Cardiac septum (tissue), 1 donor: ENCODE measurements at places on chromosomes 4 and X. TPM values are rescaled to one million over a fixed set of nuclear protein-coding genes. Genes with fewer than 3 reads are reported as not detected.

GRCh38 chr4:38366997-38367396 is 297.0 kb upstream of the KLF3 start:
- DNase-seq, result no peak

DNA sequence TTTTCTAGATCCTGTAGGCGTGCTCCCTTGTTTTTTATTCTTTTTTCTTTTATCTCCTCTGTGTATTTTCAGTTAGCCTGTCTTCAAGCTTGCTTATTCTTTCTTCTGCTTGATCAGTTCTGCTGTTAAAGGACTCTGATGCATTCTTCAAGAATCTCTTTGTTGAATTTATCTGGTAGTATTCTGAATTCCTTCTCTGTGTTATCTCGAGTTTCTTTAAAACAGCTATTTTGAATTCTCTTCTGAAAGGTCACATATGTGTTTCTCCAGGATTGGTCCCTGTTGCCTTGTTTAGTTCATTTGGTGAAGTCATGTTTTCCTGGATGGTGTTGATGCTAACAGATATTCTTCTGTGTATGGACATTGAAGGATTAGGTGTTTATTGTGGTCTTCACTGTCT is 15.3 kb downstream of the RAB33B start:
- DNase-seq, result no peak

The VCX2 gene
- total RNA-seq, result not detected

The LRRC66 gene
- 0.86 TPM for total RNA-seq

- no peak for DNase-seq
These were observed 86.4 kb downstream of the SMIM20 start for GRCh38 chr4:26000274-26000950.

DNA sequence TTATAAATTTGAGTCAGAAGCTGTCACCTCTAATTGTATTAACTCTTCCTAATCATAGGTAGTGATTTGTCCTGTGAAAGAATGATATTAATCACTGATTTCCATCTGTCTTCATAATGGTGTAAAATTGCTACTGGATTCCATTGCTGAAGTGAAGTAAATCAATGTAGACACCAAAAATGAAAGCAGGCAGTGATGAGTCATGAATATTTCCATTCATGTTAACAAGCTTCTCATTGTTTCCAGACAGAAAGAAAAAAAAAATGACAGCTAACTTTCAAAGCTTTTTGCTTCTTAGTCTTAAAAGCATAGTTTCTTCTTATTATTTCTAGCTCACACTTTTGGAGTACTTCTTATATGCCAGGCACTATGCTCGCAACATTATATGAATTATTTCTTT is 21.5 kb downstream of the FAM114A1 start:
- no peak for DNase-seq

DNA sequence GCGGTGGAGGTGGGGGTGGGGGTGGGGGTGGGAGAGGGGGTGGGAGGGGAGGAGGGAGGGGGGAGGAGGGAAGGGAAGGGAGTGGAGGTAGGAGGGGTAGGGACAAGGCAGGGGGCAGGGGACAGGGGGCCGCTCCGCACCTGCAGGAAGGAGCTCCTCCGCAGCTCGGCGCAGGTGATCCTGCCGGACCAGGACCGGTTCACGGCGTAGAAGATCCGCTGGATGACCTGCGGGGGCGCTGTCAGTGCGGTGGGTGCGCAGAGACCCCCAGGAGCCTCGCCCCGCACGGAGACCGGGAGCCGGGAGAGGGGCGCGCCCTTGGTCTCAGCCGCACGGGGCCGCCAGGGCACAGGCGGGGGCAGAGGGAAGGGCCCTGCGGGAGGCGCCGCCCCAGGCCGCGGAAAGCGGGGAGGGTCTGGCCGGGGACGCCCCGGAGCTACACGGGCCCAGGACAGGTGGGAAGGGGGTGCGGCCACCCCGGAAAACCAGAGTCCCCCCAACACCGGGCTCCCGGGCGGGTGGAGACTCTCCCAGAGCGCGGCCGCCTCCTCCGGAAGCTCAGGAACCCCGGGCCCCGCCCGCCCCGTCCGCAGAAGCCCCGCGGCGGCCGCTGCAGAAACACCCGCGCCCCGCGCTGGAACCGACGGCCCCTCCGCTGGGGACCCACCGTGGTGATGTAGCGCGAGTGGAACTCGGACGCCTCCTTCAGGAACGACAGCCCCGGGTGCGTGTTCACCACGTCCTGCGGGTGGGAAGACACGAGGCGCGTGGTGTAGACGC is 27.6 kb upstream of the GTPBP6 start:
- peak; percentile 65 for DNase-seq

The PAK3 gene
- 0.78 TPM for total RNA-seq

DNA sequence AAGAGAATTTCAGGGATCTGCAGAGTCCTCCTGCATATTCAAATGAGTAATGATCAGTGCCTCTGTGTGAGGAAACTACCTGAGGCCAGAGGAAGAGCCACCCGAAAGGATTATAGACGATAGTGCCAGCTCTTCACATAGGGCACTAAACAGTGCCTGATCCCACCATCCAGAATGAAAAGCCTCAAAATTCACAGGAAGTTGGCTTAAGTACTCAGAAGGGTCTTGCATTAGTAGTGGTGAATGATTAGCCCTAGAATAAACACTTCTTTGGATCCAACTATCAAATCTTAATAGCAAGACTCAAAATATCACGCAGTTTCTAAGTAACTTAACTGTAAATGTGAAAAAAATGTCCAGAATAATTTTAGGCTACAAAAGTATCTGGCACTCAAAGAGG is 324.4 kb downstream of the ZNF674 start:
- DNase-seq, result no peak

DNA sequence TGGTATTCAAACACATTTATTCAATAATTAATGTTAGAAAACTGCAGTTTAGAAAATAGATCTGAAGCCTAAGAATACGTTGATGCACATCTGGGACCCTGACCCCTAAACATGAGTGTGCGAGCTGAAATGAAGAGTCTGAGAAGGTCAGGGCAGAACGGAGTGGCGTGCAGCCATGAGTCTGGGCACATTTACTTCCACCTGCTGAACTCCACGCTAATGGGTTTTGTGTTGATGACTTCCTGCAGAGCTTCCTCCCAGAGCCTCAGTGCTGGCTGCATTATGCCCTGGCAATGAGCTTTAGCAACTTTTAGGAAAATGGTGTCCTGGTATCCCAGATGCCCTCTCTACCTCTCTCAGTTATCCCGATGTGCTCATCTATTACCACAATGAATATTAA is 53.1 kb downstream of the FAM114A1 start:
- no peak for DNase-seq

- no peak for DNase-seq
These were observed 21.1 kb upstream of the HSFX4 start for GRCh38 chrX:149908308-149908707.

DNA sequence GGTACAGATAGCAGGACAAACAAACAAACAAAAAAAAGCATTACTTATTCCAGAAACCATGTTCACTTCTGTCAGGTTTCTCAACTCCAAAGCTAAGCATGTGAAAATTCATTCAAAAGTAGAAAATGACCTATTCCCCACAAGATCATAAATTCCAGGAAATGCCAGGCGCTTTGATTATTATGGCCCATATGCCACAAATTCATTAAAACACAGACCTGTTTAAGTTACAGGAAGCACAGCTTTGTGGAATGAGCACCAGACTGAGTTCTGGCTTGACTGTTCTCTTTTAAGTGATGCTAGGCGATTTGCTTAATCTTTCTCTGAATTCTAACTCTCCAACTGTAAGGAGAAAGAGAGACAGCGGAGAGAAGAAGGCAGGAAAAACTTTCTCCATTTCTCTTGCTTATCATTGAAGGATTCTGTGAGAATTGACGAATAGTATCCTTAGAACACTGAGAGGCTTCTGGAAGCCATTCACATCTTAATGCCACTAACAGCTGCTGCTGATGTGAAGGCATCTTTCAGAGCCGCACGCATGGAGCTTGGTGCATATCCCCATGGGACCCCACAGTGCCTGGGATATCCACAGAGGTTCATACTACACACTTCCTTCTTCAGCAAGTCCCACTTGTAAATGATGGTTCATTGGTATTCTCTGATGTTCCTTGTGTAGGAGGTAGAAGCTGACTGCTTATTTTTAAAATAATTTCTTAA is 138.0 kb downstream of the ZNF674 start:
- no peak for DNase-seq

DNA sequence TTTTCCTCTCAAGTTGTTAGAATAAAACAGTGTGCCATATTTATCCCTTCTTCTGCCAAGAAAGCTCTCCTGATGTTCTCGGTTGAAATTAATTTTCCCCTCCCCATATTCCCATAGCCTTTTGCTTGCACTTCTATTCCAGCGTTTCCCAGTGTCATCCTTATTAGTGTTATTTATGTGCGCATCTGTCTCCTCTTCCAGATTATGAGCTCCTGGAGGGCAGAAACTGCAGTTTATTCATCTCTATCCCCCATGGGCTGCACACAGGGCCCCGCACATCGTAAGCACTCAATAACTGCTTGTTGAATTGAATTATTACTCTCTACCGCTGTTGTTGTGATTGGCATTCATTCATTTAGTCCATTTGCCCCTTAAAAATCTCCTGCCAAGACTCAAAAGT is 149.4 kb downstream of the SOX3 start:
- no peak for DNase-seq

GRCh38 chrX:39808471-39808917 is 289.3 kb downstream of the BCOR start:
- no peak for DNase-seq

- DNase-seq, result no peak
These were observed 108.0 kb upstream of the TLL1 start for GRCh38 chr4:165765053-165765452.

GRCh38 chr4:17182888-17183287 is 284.4 kb upstream of the LDB2 start:
- no peak for DNase-seq

DNA sequence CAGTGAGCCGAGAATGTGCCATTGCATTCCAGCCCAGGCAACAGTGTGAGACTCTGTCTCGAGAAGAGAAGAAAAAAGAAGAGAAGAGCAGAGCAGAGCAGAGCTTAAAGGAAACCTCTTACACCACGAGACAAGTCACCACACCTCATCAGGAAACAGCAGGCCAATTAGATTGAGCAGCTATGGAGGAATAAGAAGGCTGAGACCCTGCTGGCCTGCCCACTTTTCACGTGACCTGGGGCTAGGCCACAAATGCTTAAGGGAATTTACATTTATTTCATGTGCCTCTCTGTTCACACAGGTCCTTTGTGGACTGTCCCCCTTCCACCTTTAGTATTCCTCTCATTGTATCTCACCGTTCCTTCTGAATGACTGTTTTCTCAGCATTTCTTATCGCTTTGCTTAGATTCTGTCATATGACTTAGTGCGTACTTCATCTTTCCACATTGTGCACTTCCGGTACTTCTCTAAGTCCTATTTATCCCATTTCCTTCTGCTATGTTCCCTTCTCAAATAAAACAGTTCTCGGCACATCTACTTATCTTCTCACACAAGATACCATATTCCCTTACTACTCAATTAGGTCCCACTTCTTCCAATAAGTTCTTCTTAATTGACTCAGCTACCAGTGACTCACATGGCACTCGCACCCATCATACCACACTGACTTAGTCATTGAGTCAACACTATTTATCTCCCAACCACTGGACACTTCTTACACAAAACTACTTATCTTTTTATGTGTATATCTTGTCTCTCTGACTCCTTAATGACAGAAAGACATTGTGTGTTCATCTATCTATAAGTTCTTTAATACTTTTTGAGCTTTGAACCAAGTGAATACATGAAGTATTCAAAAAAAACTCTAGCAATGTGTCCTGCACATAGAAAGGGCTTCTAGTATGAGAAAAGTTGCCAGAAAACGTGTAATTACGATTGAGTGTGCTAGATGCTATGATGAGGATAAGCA is 11.0 kb downstream of the CUL4B start:
- DNase-seq, result no peak

The CCDC120 gene
- 1.7 TPM for total RNA-seq

- no peak for DNase-seq
These were observed 857.5 kb upstream of the FTHL17 start for GRCh38 chrX:31929366-31929765.

The RHOXF1 gene
- total RNA-seq, result not detected

DNA sequence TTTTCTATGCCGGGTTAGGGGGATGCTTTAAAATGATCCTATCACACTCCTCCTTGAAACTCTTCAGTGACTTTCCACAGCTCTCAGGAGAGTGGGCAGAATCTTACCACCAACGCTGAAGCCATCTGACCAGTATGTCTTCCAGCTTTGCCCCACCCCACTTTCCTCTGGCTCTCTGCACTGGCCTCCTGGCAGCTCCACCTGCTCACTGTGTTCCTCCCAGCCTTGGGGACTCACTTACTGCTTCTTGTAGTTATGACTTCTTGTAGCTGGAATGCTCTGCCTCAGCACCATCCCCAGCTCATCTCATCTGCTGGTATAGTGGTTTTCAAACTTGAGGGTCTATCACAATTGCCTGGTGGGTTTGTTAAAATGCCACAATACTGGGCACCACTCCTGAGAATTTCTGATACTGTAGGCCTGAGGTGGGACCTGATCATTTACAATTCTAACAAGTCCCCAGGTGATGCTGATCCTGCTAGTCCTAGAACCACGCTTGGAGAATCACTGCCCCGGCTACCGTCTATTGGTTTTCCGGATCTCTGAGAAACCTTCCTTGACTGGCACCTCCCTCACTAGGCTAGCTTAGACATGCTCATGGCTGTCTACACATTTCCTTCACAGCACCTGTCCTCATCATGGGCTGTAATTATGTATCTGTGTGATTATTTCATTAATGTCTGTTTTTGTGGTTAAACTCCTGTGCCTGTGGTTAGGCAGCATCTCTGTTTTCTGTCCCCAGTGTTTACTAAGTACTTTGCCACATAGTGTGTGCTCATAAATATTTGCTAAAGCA is 152.2 kb downstream of the MGST2 start:
- DNase-seq, result no peak

DNA sequence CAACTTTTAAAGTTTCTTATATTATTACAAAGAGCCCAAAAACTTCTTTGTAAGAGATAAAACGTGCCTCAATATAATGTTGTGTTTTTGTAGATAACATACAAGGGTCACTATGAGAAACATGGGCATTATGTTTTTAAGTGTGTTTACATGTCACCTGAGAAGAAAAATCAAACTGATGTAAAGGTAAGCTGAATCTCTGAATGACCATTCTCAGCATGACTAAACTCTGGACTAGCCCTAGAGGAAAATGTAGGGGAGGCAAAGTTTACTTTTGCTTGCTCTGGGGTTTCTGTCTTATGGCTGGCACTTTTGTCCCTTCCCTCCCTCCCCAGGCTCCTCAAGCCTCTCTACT is 6.8 kb downstream of the MEPE start:
- no peak for DNase-seq

DNA sequence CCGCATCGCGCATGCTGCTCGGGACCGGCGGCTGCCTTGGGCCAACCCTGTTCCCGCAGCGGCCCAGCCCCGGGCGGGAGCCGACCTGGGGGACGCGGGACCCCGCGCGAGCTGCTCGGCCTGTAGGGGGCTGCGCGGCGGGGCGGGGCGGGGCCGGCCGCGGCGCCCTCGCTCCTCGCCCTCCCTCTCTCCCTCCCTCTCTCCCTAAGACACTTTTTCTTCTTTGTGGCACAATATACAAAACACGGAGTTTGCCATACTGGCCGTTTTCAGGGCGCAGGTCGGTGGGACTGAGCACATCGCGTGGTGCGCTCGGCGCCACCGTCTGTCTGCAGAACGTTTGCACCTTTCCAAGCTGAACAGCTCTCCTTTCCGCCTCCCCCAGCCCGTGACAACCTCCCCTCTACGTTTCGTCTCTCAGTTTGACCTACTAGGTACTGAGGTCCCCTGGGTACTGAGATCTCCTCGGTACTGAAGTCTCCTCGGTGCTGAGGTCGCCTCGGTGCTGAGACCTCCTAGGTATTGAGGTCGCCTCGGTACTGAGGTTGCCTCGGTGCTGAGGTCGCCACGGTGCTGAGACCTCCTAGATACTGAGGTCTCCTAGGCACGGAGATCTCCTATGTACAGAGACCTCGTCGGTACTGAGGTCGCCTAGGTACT is 261.1 kb upstream of the PLCXD1 start:
- DNase-seq, result no peak

The CLDN34 gene
- total RNA-seq, result not detected
